Mesenteric fat pad (tissue), 1 donor: ENCODE measurements at places on chromosomes 3 and 15.
A peak's percentile ranks its signal among the peaks of the same experiment; 100 is the strongest.

GRCh38 chr3:160949460-160949859 lies 155.7 kb downstream of the B3GALNT1 start:
- DNase-seq: no peak

GRCh38 chr3:41681479-41681878 lies 280.4 kb downstream of the ULK4 start:
- no peak for DNase-seq

GRCh38 chr3:69282181-69282580 lies 103.7 kb downstream of the FRMD4B start:
- no peak for DNase-seq

DNA sequence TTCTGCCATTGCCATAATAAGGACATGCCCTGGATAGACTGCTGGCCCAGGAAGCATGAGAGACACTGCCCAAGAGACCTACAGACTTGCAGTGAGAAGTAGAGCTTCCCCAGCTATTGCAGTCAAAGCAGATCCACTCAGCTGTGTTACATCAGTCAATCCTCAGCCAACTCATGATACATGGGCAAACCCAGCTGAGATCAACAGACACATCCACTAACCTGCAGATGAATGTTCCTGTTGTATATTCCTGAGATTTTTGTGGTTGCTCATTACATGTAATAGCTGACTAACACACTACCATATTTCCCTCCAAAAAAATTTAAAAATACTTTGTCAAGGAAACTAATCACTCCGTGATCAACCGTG lies 68.6 kb downstream of the DCLK3 start:
- no peak for DNase-seq

DNA sequence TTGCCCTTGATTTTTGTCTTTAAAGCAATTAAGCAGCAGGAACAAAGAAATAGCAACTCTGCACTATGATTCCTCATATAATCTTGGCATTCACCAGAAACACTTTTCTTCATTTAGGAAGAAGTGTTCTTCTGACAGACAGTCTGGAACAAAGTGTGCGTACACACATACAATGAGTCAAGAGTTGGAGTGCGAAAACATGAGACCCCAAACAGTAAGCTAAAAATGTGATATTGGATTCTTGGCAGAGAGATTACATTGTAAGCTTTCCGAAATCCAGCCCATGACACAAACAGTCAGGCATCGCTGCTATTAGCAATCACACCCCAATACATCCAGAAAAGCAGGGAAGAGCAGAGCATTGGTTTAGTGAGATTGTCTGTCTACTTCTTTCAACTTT lies 306.7 kb upstream of the TBC1D5 start:
- DNase-seq: no peak

DNA sequence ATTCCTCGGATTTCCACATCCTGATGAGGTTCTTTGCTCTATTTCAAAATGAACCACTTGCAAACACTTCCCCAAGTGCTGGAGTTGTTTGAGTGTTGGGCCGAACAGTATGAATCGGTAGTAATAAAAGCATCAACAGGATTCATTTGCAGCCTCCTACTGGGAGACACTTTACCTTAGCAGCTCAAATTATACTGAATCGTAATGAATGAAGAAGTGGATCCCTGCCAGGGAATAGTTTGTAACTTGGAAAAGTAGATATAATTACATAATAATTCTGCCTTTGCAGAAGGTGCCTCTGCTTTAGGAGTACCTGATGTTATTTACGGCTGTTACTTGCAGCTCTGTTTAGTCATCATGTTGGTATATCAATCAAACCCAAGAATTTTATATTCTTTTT lies 669.1 kb downstream of the CADM2 start:
- no peak for DNase-seq

DNA sequence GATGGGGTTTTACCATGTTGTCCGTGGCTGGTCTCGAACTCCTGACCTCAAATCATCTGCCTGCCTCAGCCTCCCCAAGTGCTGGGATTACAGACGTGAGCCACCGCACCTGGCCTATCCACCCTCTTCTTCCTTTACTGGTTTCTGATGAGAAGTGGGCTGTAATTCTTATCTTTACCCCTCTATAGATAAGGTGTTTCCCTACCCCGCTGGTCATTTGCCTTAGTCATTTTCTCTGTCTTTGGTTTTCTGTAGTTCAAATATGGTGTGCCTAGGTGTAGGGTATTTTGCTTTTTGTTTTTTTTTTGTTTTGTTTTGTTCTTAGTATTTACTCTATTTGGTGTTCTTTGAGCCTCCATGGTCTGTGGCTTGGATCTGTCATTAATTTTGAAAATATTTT lies 41.3 kb downstream of the APBA2 start:
- DNase-seq: no peak

GRCh38 chr3:128348805-128349531 lies 117.7 kb downstream of the DNAJB8 start:
- no peak for DNase-seq

DNA sequence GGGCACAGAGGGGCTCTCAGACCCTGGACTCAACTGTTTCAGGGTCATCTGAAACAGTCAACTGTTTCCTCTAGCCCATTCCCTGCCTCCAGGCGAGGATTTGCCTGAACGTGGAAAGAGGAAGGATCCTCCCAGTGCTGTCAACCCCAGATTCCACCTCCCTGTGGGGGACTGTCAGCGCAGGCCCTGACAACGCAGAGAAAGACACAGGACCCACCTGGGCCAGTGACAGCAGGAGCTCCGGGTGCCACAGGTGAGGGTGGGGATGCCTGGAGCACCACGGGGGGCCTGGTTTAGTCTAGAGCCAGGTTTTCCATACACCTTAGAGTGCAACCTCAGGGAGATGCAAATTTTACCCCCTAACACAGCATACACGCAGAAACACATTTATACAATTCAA lies 19.5 kb upstream of the LAMP3 start:
- DNase-seq: no peak

DNA sequence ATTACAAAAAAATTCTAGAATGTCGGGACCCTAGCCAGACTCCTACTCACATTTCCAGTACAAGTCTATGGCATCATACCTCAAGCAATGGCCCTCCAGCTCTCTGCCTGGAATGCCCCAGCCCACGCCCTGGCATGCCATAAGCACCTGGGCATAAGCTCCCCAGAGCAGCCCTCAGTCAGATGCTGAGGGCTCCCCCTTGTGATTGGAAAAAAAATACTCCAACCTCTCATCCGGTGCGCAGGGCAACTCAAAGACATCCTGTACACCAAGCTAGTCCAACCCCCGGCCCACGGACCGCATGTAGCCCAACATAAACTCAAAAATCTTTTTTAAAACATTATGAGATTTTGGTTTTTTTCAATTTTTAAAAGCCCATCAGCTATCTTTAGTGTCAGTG lies 115.4 kb downstream of the NEK10 start:
- no peak for DNase-seq

- no peak for DNase-seq
Observed at GRCh38 chr3:58346368-58346767, 13.7 kb downstream of the PXK start.

GRCh38 chr15:77187751-77188464 lies 117.0 kb upstream of the TSPAN3 start:
- DNase-seq: no peak

GRCh38 chr15:44711743-44712345 lies 527 bp downstream of the B2M start:
- DNase-seq: no peak

- no peak for DNase-seq
Observed at GRCh38 chr3:23439080-23439479, 236.0 kb downstream of the UBE2E2 start.

- DNase-seq: peak; percentile 83
Observed at GRCh38 chr15:80591938-80592825, 102.9 kb upstream of the ABHD17C start.

- DNase-seq: no peak
Observed at GRCh38 chr15:64807051-64807749, 18.2 kb downstream of the PIF1 start.

- DNase-seq: no peak
Observed at GRCh38 chr15:66799242-66799641, 97.2 kb downstream of the SMAD6 start.

- no peak for DNase-seq
Observed at GRCh38 chr15:85010071-85010385, 28.4 kb downstream of the PDE8A start.

DNA sequence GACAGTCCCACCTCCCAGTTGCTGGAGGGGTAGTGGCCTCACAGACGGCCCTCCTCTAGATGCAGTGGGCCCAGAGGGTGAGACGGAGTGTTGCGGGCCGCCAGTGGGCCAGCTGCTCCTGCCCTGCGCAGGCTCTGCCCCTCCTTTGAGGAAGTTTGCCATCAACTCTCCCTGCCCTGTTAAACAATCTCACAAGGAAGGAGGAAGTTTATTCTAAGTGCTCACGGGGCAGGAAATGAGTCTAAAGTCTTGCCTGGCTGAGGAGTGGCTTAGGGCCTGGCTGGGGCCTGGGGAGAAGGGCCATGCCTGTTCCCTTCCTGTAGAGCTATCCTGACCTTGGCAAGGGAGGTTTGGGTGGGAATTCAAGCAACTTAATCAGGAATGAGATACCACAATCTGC lies at the start of gene FAM3D:
TSS of gene FAM3D (minus strand) at position 92 of the 400 bp plus-strand sequence. CDS start 11,211 bp downstream, outside the sequence.
- DNase-seq: peak; percentile 79

- no peak for DNase-seq
Observed at GRCh38 chr3:129654131-129654530, 47.7 kb upstream of the PLXND1 start.

GRCh38 chr15:71447328-71448250 lies 332.3 kb downstream of the THSD4 start:
- DNase-seq: no peak

DNA sequence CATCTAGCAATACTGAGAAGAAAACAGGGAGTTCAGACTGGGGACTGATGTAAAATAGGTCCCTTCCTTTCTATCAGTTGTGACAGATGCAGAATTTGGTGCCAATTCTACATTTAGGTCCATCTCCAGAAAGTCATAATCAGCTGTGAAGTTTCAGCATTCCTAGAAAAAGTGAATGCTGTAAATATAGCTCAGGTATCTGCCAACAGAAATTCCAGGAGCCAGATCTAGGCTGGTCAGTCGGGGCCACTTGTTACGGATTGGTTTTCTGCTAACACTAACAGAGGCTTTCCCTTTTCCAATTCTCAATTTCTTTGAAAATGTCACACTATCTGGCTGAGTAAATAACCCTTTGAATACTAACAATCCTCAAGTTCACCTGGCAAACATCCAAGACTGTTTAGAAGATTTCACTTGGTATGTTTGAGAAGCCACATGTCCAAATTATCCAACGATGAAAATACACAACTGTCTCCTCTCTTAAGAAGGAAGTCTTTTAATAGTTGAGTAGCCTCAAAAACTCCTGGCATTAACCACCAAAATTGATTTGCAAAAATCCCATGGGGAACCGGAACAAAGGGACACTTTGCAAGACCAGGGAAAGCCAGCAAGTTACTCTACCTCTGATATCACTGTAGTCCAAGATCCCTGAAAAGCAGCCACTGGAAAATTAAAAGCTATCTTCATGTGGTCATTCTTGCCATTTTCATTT lies 222.3 kb downstream of the ZMAT3 start:
- no peak for DNase-seq

- no peak for DNase-seq
Observed at GRCh38 chr3:24235121-24235520, 259.5 kb downstream of the THRB start.

DNA sequence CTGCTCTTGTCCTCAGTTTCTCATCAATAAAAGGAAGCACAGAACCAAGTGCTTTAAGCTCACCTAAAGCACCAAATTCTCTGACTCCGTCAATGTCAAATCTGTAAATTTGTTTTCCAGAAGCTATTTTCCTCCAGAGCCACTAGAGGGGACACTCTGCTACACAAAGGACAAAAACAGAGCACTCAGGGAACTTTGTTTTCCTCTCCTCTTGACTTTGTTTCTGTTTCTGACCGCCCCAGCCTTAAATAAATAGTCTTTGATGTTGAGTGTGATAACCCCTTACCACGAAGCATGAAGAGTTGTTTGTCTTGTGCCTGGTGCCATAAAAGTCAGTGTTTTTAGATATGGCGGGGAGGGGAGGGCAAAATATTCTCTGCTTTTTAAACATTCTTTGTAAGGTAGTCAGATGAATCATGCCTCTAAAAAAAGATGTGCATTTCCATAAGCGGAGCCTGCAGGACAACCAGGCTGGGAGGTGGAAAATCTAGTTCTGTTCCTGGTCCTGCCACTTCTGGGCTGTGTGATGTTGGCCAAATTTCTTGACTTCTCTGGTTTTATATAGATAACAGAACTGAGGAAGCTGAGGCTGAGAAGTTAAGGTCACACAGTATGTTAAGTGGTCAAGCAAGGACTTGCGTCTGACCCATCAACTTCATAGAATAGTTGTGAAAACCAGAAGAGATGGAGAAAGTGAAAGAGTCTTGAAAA lies 7.3 kb upstream of the ZBTB38 start:
- DNase-seq: no peak

DNA sequence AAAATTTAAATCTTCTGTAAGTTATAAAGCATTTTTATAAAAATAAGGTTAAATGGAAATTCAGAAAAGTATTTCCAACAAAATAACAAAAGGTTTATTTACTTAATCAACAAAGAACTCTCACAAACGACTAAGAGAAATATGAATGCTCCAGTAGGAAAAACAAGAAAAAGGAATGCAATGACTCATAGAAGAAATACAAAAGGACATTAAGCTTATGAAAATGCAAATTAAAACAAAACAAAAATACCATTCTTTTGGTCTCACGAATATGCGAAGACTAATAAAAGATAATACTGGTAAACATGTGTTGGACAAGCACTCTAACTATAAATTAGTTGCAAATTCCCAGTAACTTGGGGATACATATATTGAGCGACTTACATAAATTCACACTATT lies 17.5 kb upstream of the TBC1D5 start:
- no peak for DNase-seq

DNA sequence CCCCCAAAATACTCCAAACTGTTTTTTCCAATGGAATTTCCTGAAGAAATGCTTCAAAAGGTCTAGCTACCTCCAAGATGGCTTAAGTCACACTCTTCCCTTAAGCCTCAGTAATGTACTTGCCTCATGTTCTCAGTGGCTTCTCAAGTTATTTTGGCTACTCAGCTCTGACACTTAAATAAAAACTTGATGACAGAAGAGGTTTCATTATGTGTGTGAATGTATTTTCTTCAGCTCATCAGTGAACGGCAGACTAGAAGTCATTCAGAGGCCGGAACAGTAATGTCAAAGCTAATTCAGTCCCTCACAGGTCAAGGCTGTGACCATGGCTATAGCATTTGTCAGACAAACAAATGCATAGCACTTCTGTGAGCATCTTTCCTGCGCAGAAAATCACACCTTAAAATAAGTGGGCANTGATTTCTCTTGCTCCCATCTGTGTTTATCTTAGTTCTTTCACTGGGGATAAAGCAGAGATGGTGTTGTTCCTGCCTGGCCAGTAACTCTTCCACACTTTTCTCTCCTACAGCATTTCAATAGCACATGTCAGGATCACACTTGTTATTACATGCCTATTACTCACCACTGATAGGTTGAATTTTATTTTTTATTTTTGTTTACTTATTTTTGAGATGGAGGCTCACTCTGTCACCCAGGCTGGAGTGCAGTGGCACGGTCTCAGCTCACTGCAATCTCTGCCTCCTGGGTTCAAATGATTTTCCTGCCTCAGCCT lies 68.5 kb upstream of the PLCL2 start:
- no peak for DNase-seq

GRCh38 chr15:79206940-79207339 lies 75.6 kb upstream of the ANKRD34C start:
- DNase-seq: no peak

- no peak for DNase-seq
Observed at GRCh38 chr15:42544853-42545629, 3.6 kb downstream of the LRRC57 start.

GRCh38 chr15:67253101-67253500 lies 1.4 kb downstream of the AAGAB start:
- DNase-seq: no peak

GRCh38 chr3:15563190-15563589 lies 38.2 kb downstream of the HACL1 start:
- no peak for DNase-seq
